Fibroblast of skin of abdomen (primary cell): ENCODE measurements at places on chromosomes 1 and 21.

- DNase-seq: peak; percentile 41
These were observed 27.4 kb downstream of the MORC3 start for GRCh38 chr21:36347278-36347961.

DNA sequence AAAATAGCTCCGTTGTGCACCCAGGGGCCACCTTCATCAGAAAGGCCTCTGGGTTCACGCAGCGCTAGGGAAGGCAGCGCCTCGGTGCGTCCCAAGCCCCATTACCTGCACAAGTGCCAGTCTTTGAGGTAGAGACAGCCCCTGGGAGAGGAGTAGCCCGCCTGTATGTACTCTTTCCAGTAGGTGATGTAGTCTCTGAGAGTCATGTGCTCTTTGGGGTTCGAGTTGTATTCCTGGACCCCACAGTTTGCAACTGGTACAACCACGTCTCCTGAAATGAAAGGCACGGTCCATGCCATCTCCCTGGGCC lies 601 bp downstream of the JMJD4 start:
- DNase-seq: no peak

GRCh38 chr1:15429701-15430149 lies 8.5 kb upstream of the CTRC start:
- DNase-seq: no peak

GRCh38 chr1:246724731-246725095 lies 504 bp downstream of the SCCPDH start:
- peak; percentile 42 for DNase-seq

- no peak for DNase-seq
These were observed 40.8 kb upstream of the DOCK7 start for GRCh38 chr1:62728963-62729362.

- peak; percentile 75 for DNase-seq
These were observed 228.2 kb downstream of the PBX1 start for GRCh38 chr1:164786980-164787833.

DNA sequence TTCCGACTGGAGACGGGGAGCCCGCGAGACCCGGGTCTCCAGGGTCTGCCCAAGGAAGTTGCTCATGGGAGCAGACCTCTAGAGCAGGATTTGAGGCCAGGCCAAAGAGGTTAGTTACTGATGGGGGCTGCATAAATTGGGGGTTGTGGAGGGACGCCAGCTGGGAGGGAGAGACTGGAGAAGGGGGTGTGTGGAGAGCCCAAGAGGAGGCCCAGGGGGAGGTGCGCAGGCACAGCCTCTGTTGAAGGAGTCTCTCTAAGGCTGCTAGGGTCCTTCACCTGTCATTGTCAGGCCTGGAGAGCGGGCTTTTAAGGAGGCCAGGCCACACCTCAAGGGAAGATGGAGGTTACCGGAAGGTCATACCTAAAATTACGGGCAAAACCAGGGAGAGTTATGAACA lies 363 bp downstream of the PLA2G5 start:
- DNase-seq: no peak

- peak; percentile 41 for DNase-seq
These were observed 1.5 kb upstream of the TSPAN1 start for GRCh38 chr1:46173361-46173856.

DNA sequence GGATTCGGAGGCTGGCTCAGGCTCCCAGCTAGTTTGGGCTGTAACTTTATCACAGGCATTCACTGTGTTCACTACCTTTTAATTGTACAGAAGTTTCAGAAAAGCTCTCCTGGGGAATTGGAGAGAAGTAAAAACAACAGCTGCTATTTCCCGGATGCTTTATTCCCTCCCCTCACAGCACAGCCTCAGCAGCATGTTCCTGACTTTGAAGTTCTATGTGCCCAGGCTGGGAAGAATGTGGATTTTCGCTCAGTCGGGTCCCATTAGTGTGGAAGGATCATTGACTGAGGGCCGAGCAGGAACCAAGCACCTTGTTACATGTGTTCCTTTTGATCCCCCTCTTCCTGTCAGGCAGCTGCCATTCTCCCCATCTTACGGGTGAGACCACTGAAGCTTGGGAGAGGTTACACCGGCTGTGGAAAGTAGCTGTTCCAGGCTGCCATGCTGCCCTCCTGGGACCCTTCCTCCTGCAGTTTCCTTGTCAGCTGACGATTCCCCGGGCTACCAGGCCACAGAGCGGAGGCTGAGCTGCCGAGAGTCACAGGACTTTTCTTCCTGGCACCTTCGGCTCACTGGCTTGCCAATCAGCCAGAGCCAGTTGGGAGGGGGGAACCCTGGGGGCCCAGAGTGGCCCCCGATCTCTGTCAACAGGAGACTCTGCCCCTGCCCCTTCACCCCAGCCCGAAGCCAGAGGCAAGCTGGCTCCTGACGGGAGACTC lies 223.1 kb upstream of the TMEM51 start:
- DNase-seq: no peak

DNA sequence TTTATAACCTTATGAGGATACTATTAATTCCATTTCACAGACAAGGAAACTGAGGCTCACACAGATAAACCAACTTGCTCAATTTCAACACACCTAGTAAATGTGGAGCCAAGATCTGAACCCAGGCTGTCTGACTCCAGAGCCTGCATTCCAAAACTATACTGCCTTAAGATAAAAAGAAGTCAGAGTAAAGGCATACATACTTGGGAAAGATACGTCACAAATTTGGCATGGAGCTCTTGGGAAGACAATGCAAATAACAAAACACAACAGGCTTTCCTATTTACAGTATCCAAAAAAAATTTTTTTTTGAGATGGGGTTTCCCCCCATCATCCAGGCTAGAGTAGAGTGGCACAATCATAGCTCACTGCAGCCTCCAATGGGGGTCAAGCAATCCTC lies 5.9 kb downstream of the AKT3 start:
- no peak for DNase-seq

GRCh38 chr1:155717041-155717440 lies 28.1 kb downstream of the DAP3 start:
- no peak for DNase-seq

DNA sequence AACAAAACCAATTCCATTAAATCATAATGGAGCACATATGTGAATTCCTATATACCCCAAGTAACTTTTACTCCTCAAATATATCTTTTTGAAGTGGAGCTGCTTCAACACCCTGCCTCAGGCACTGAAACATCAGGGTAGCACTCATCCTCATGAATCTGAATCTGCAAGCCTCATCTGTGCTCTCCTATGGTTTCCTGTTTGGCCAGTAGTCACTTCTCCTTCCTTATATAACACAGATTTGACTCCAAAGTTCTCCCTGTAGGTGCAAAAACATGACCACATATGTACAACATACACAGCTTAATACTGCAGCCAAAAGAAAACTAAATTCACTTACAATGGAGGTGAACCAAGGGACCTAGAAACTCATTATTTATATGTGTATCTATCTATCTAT lies 7.2 kb downstream of the TRIT1 start:
- DNase-seq: no peak

DNA sequence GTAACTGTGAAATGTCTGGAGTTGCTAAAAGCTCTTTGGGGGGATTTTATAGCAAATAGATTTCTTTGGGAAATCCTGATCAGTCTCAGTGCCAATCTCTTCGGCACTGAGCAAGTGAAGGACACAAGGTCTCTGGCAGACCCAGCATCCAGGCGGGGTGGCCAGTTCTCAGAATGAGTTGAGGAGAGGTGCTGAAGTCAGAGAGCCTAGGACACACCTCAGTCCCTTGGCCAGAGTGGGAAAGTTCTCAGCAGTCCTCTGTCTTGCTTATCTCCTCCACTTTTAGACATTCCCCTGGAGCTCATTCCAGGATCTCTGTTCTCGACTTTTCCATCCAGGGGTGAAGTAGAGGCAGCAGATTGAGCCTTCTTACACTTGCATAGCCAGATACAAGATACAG lies 6.7 kb downstream of the HLX start:
- DNase-seq: no peak

DNA sequence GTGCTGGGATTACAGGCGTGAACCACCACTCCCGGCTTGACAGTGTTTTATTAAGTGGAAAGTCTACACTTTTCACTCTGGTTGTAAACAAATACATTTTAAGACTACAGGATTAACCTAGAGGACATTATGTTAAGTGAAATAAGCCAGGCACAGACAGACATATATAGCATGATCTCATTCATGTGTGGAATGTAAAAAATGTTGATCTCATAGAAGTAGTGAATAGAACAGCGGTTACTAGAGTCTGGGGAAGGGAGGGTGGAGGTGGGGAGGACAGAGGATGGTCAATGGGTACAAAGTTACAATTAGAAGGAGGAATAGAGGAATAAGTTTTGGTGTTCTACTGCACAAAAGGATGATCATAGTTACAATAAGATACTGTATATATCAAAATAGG lies 16.9 kb downstream of the CTH start:
- DNase-seq: peak; percentile 42

DNA sequence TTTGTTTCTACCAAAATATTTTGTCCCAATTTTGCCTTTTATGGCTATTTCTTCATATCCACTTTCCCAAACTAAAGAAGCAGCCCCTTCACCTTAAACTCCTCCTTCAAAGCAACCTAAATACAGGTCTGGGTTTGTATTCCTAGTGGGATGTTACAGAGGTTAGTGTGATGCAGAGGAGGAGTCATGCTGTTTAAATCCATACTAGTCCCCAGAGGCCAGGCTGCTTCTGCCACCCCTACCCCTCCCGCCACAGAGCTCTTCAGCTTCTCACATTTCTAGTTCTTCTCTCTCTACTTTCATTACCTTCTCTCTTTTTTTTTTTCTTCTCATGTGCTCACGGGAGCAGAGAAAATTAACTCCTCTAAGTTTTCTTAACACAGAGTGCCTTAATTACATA lies 29.3 kb downstream of the SELL start:
- no peak for DNase-seq

DNA sequence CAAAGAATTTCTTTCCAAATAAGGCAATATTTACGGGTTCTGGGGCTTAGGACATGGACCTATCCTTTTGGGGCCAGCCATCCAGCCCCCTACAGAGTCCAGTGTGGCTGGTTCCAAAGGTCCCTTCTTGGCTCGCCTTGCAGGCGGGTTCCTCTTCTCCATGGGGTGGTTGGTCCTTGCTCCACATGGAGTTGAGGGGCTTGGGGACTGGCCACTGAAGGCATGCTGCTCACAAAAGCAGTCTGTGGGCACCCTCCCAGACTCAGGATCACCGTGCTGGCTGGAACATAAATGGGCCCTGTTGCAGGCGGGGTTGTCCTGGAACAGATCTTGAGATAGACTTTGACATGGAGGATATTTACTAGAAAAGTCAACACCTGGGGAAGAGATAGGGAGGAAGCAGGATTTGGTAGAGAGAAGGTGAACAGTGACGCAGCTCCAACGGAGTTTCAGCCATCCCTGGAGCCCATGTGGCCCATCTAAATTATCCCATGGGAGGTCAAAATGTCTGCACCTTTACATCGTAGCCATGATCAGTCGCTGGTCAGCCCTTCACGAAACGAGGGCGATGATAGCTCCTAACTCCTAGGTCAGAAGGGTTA lies 39.1 kb upstream of the LRP8 start:
- no peak for DNase-seq

DNA sequence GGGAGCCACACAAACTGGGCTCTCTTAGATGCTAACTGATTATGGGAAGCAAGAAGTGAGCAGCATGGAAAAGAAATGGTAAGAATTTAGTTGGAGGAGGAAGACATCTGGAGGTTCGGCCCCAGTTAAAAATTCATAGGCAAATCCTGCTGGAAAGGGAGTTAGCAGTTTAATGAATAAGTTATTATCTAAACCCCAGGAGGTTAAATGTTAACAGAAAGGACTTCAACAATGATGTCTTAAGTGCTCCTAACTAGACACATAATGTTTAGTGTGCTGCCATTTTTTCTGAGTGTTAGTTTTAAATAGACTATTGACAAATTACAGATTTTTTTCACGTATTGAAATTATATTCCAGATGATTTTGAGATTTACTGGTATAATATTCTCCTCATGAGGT lies 1265.3 kb upstream of the ADGRL2 start:
- DNase-seq: no peak

GRCh38 chr1:183653876-183654451 lies 848 bp upstream of the APOBEC4 start:
- DNase-seq: no peak

- DNase-seq: no peak
These were observed 61.5 kb downstream of the RUNX1 start for GRCh38 chr21:34987501-34988072.

GRCh38 chr1:202689493-202690342 lies 20.5 kb downstream of the SYT2 start:
- no peak for DNase-seq

- DNase-seq: no peak
These were observed 56.1 kb downstream of the COL6A1 start for GRCh38 chr21:46037331-46038325.

DNA sequence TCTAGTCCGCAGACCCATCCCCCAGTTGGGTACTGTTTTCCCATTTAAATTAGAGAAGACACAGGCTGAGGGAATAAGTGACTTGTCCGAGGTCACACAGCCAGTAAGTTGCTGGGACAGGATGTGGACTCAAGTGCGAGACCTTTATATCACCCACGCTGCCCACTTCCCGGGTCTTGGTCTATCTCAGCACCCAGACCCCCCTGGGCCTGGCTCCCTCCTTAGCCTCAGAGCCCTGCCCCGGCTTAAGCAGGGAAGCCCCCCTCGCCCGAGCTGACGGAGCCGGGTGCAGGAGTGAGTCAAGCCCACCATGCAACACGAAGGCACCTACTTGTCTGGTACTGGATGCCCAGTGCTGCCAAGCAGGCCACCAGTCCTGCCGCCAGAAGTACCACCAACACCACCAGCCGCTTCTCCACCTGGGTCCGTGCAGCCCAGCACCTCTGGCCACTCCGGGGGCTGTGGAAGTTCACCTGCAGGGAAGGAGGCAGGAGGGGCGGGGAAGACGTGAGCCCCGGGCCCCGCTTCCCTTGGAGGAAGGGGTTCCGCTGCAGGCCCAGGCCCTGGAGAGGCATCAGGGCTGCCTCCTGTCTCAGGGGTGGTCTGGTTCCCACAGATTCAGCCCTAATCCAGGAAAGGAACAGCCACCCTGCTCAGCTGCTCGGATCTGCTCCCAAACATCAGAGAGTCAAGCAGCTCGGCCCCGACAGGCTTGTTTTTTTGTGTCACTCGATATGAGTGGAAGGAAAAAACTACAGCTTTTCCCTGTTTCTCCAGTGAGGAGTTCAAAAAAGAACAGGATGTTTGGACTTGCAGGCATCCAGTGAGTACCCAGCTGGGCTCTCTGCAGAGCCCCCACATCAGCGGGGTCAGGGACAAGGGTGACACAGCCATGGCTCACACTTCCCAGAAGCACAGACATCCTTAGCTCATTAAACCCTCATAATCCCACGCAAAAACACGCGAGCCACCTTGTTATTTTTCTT lies 11.1 kb downstream of the ECE1 start:
- DNase-seq: no peak

GRCh38 chr21:42330380-42331371 lies 15.5 kb upstream of the TFF3 start:
- no peak for DNase-seq

GRCh38 chr1:176466514-176466913 lies 3.5 kb downstream of the PAPPA2 start:
- DNase-seq: no peak

DNA sequence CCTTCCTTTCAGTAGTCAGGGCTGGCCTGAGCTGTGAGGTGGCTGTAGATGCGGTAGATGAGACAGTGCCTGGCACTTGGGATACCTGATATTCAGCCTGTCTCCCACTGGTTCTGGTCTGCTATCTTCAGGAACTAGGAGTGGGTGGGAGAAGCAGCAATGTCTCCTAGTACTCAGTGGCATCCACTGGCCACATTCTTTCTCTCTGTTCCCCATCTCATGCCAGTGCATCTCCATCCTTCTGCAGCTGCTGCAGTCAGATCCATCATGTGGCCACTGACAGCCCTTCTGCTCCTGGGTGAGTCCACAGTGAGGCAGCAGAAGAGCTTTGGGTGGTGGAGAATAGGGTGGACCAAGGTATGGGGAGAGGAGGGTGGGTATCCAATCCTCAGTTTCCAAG lies 1.1 kb downstream of the FCRLB start:
- no peak for DNase-seq

- no peak for DNase-seq
These were observed 738 bp downstream of the LURAP1 start for GRCh38 chr1:46203738-46204405.
